ENCODE measurements at places on chromosomes 4 and X.

DNA sequence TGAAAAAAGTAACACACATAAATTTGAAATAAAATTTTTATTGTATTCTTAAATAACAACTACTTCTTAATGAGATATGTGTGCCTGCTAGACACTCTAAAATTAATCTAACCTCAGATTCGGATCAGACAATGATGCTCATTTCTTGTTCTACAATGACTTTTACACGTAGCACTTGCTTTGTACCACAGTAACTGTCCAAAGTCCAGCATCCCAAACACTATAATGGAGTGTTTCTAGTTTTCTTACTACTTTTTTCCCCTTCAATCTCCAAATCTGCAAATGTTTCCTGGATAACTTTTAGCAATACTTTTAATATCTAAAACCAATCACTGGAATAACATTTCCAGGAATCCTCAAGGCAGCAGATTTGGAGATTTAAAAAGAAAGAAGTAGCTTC lies 75.9 kb downstream of the ADGRA3 start:
- DNase-seq, result no peak

DNA sequence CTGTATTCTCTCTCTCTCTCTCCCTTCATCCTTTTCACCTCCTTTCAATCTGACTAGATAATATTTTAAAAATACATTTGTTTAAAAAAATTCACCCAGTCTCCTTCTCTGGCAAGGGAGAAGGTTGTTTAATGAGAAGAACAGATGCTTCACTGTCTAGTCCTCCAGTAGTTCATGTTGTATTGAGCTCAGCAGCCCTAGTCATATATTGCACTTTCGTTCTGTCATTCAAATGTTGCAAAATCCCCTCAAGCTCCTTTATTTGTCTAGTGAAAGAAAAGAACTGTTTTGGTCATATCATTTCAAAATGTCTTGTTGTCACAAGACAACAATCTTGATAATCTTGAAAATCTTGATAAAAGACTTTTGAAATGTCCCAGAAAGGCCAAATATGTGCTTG lies 248.0 kb downstream of the GALNTL6 start:
- DNase-seq, result no peak

- no peak for DNase-seq
These were observed 34.9 kb downstream of the GPR143 start for GRCh38 chrX:9730752-9731151.

GRCh38 chr4:68904786-68905185 lies 46.8 kb downstream of the UGT2A3 start:
- DNase-seq, result peak; percentile 12
